ENCODE measurements at places on chromosomes 12 and 14.
A peak's percentile ranks its signal among the peaks of the same experiment; 100 is the strongest.

DNA sequence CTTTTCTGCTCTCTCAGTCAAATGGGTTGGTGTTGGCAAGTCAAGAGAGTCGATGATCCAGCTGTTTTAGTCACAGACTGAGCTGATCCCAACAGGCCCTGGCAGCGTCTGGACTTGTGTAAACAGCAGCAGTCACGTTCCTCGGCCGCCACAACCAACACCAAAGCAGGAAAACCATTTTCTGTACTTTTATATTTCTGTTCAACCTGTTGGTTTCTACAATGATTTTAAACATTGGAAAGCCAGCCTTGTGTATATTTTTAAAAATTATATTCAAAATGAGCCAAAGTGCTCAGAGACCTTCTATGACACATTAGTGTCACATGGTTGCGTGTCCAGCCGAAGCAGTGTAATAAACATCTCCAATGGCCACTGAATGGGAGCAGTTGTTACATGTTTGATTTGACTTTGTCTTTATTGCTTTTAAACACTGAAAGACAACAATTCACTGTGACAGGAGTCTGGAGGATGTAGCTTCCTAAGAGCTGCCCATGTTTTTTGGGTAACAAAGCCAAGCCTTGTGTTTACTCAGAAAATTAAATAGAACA lies 5.9 kb upstream of the SIVA1 start:
- DNase-seq: no peak

DNA sequence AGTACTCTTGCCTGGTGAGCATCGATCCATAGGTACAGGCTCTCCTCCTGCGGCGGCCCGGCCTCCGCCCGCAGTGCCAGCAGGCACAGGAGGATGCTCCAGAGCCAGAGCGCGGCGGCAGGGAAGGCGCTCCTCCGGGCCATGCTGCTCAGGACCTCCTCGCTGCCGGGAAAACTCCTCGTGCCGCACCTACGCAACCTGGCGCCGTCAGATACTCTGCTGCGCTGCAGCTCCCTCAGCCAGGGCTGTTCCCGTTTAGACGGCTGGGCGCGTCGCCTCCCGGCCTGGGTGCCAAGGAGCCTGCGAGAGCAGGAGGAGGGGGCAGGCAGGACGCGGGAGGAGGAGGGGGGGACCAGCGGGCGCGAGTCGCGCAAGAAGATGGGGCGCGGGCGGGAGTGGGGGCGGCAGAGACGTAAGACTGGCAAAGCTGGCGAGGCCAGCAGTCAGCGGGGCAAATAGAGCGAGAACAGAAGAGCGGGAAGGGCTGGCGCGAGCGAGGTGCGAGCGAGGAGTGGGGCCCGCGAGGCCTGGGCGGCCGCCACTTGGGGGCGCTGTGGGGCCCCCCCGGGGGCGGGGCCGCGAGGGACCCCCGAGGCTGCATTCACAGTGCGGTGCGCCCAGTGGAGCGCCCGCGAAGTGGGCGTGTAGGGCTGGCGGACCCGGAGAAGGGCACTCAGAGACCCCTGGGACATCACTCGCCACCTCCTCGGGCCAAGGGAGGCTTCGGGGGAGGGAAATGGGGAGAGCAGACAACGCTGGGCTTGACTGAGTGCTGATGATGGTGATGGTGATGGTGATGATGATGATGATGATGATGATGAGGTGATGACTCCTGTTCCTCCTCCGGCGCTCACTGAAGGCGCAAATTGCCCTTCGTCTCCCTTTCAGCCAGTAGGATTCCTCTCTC lies at the start of gene WIF1:
Gene WIF1, minus strand, starts transcription at position 257 of the 907 bp plus-strand sequence. Its CDS starts 114 bp downstream, at position 143.
- peak; percentile 8 for DNase-seq

DNA sequence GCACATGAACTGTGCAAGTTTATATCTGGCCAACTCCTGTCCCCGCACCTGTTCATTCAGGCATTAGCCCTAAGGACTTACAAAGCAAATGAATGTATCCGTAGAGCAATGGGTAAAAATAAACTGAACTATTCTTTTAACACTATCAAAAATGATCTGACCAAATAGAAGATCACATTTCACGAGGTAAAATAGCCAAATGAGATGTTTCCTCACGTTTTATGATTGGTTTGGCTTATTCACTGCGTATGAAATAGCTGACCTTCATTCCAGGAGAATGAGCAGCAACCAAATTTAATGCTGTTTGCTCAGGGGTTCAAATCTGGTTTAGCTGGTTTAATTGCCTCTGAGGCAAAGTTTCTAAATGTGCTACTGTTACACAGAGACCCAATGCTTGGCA lies 216.0 kb upstream of the EEA1 start:
- no peak for DNase-seq

DNA sequence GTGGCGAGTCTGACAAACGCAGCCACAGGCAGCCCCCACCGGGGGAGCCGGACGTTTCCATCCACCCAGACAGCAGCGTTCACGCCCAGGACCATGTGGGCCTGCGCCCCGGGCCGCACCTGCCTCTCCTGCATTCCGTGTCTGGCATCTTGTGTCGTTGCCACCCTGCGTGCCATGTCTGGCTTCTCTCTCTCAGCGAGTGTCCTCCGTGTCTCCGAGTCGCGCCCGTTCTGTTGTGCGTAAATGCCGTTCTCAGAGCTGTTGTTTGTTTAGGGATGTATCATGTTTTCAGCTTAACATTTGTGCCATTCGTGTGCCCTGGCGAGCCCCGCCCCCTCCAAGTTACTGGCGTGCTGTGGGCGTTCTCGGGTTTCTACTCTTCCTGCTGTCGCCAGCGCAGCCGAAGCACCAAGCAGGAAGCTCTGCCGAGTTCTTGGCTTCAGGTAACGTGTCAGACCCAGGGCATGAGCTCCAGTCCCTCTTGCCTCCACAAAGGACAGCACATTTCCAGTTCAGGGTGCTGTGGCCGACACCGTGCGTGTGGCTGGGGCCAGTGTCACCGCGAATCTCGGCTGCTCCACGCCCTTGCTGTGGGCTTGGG lies 34.6 kb downstream of the NOC4L start:
- no peak for DNase-seq

GRCh38 chr14:101972126-101972866 lies 7.9 kb downstream of the DYNC1H1 start:
- DNase-seq: no peak

DNA sequence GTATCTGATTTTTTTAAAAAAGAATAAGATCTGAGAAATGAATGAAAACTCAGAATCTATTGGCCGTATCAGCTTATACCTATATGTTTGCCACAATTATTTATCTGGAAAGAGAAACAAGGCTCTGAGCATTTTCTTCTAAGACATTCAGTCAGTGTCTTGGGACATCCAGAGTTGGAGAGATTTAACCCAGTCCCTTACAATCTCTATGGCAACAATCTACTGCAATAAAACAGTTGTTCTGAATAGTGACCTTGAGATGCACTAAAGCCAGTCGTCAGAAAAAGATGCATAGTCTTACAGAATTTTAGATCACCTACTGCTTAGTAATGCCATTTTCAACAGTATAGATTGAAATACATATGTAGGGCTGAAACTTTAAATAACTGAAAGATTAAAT lies 52.0 kb upstream of the SOCS2 start:
- no peak for DNase-seq

DNA sequence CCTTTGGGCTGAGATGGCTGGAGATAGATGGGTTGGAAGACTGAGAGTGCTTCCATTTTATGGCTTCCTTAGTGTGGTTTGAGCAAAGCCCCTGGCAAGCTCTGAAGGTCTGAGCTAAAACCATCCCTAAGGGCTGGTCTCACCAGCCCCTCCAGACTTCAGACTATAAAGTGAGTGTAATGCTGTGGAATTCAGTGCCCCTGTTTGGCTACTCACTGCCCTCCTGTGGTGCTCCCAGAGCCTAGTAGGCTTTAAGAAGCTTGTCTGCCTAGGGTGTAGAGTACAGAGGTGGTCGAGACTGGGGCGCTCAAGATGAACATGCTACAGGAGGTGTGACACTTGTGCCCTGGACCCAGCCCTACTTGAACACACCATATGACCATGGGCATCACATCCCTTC lies 246.7 kb upstream of the FKBP4 start:
- DNase-seq: no peak

DNA sequence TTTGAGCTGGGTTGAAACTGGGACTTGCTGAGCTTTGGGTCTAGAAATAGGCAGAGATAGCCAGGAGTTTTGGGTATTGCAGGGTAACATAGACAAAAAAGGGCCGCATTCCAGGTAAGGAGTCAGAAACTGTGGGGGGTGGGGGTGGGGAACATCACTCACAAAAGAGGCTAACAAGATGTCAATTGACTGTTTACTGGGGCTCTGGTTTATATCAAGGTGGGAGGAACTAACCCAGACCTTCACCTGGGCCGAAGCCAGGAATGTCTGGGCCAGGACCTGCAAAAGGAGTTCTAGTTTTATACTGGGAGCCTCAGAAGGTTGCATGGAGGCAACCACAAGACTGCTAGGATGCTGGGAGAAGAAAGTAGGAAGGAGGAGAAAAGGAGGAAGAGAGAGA lies 154.4 kb downstream of the EMP1 start:
- DNase-seq: no peak

- no peak for DNase-seq
These were observed 207.0 kb upstream of the CDKN3 start for GRCh38 chr14:54189748-54190354.

DNA sequence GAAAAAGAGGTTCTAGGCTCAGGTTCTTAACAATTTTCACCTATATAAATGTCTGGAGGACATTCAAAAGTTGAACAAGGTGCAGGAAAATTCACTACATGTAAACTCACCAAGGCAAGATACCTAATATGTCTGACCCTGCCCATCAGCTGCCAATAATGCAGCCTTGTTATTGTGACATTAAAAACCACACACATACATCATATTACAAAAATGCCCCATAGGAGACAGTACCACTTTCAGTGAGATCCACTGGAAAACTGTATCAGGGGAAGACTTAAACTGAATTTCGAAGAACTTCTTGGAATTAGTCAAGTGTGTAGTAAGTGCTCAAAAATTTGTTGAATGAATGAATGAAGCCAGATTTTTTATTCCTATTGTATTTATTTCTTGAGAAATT lies 83.1 kb downstream of the KICS2 start:
- no peak for DNase-seq

- no peak for DNase-seq
These were observed 412.4 kb downstream of the PCNX1 start for GRCh38 chr14:71319666-71320065.

DNA sequence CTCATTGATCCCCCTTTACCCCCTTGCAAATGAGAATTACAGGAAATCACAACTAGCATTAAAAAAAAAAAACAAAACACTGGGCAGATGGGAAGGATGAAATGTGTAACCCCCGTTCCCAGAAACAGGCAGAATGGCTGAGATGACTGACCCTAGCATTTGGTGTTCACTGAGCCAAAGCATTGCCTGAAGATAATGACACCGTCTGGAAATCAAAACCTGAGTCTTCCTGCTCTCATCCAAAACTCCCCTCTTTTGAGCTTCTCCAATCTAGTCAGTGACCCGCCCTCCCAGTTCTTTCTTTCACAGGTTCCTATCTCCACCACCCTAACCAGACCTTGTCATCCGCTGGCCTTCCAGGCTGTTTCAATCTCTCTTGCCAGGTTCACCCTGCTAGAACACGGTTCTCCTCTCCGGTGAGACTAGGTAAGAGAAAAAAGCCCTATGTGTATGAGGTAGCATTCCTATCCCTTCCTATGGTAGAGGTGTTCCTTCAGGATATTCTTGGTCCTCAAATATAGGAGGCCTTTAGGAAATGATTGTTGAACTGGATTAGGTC lies 21.3 kb downstream of the SUSD6 start:
- DNase-seq: no peak

GRCh38 chr14:64190974-64191502 lies 103.1 kb downstream of the ESR2 start:
- no peak for DNase-seq

GRCh38 chr12:30725739-30726138 lies 29.0 kb downstream of the CAPRIN2 start:
- no peak for DNase-seq

GRCh38 chr12:45034861-45035265 lies 16.0 kb downstream of the DBX2 start:
- DNase-seq: no peak

DNA sequence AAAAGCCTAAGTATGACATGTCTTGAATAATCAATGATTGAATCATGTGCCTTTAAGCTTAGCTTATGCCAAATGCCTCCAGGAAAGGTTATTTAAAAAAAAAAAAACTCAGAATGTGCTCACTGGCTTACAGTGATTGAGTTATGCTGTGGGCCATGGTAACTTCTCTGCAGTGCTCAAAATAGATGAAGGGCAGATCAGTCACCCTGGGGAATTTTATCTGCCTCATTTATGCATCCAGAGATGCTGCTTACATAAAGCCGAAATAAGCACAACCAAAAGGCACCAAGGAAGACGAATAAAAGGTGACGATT lies 118.7 kb upstream of the MDM1 start:
- no peak for DNase-seq

DNA sequence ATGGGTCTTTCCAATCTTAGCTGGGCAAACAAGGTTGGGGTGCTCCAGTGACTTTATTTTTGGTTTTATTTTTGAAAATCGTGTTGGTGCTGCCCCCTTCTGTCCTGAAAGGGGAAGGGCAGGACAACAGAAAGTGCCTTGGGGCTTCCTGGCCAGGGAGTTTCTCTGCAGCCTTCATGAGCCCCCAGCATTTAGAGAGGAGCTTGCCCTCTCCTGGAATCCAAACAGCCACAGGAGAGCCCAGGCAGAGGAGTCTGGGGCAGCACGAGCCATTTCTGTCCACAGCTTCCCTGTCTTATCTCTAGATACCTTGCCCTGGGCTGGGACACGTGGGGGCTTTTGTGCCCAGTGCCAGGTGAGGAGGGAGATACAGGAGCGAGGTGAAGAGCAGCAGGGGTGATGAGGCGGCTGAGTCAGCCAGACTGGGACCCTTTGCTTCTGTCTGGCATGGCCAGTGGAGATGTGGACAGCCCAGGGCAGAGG lies 4.4 kb upstream of the C1RL start:
- no peak for DNase-seq

GRCh38 chr12:27754795-27755194 lies 25.2 kb upstream of the KLHL42 start:
- DNase-seq: no peak

GRCh38 chr12:76307083-76307482 lies 41.1 kb downstream of the BBS10 start:
- DNase-seq: no peak

GRCh38 chr14:25037032-25037431 lies 12.9 kb downstream of the STXBP6 start:
- DNase-seq: no peak

DNA sequence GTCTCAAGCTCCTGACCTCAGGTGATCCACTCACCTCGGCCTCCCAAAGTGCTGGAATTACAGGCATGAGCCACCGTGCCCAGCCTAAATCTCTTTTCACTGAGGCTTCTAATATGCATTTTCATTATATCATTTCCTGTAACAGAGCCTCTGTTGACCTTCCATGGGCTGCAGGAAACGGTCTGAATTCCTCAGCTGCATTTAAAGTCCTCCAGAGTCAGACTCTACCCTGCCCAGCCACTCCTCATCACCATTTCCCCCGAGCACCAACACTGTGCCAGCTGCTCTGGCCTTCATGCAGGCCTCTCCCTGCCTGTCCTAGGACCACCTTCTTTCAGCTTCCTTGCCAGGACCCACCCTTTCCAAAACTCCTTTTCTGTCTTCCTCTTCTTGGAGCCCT lies 9.8 kb upstream of the NFKBIA start:
- DNase-seq: no peak

GRCh38 chr12:22101749-22102243 lies 55.8 kb downstream of the CMAS start:
- DNase-seq: no peak

Measured in stimulated activated CD4-positive, alpha-beta T cell treated with anti-CD3 and anti-CD28 coated beads, Interleukin-1b, Interleukin-23, amount 100 ng/mL, for 24 hours (primary cell).